ENCODE measurements at places on chromosomes 13 and 19.
A peak's percentile ranks its signal among the peaks of the same experiment; 100 is the strongest.

DNA sequence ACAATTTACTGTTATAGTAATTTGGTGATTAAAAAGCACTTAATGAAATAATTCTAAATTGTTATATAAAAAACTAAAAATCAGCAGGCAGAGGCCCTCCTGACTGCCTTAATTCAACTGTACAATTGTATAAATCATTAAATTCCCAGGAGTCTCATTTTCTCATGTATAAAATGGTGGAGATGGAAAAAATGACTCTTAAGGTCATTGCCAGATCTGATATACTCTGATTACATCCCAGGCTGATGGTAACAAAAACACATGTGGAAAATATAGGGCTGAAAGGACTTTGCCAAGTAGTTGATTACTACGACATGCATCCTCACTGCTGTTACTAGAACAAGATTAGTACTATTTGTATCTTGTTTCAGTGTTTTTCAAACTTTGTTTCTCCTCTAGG is 1020.0 kb upstream of the SLC10A2 start:
- DNase-seq: no peak

GRCh38 chr19:14473978-14474578 is 1.1 kb downstream of the PTGER1 start:
- DNase-seq: no peak

DNA sequence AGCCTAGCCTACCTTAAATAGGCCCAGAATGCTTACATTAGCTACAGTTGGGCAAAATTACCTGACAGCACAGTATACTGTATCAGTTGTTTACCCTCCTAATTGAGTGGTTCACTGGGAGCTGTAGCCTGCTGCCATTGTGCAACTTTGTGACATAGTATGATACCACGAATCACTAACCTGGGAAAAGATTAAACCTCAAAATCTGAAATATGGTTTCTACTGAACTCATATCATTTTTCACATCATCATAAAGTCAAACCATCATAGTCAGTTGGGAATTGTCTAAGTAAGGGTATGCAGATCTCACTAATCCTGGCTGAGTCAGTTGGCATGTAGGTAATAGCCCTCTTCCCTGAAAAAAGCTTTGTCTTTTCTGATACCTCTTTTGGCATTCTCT is 9.2 kb downstream of the PAN3 start:
- no peak for DNase-seq

GRCh38 chr13:34618654-34619053 is 323.4 kb upstream of the NBEA start:
- DNase-seq: no peak

GRCh38 chr19:56383826-56384605 is 9.3 kb downstream of the ZNF582 start:
- no peak for DNase-seq

DNA sequence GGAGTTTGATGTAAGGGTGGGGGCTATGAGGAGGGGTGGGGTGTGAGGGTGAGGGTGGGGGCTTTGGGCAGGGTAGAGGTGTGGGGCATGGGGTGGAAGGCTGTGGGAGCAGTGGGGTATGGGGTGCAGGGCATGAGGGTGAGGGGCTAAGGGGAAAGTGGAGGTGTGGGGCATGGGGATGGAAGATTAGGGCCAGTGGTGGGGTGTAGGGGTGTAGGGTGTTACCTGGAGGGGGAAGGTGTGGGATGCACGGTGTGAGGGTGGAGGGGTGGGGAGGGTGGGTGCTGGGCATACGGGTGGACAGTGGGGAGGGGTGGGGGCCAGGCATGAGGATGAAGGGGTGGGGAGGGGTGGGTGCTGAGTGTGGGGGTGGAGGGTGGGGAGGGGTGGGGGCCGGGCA is 22.9 kb upstream of the RASA3 start:
- no peak for DNase-seq

GRCh38 chr13:110978390-110978789 is 63.5 kb upstream of the ANKRD10 start:
- no peak for DNase-seq

- DNase-seq: peak; percentile 94
Measured at GRCh38 chr13:27043013-27043412, 128.6 kb downstream of the USP12 start.

GRCh38 chr19:58350871-58351557 is 2.3 kb downstream of the A1BG start:
- DNase-seq: no peak
